ENCODE measurements at places on chromosomes 6 and 20.

DNA sequence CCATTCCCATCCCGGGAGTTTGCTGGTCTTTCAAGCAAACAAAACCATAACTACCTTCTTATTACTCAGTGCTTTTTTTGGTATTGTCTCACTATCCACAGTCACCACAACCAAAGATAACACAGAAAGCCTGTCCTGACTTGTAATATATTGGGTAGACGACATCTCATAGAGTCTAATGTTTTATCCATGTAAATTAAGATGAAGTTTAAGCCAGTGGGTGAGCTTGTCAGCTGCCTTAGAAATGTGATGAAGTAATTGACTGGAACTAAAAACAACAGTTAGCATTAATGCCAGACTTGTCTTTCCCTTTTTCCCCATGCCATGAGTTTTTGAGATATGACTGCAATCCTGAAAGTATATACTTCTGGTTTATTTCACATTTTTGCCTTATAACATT is 282.7 kb upstream of the PRDM1 start:
- DNase-seq, result no peak

- DNase-seq, result no peak
Measured at GRCh38 chr20:25399037-25399430, 8.4 kb upstream of the ABHD12 start.

DNA sequence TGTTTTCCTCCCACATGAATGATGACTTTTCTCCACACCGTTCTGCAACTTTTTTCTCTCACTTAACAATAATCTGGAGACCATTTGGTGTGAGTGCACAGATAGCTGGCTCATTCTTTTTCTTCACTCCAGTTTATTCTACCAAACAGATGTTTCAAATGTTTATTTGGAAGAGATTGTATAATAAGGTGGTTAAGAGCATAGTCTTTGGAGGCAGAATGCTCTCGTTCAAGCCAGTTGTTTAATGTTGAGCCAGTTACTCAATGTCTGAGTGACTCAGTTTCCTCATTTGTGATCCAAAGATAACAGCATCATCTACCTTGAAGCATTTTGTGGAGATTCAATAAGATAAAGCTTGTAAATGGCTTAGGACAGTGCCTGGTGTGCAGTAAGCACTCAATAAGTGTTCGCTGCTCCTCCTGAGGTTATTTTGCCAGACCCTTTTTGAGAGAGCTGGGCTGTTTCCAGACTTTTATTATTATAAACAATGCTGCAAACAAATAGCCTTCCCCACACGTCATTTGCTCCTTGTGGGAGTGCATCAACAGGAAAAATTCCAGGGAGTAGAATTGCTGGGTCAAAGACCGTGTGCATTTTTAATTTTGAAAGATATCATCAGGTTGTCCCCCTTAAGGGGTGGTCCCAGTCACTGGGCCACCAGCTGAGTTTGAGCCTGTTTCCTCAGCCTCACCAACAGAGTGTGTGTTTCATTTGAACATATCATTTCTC is 70.6 kb downstream of the VEGFA start:
- no peak for DNase-seq

GRCh38 chr6:14094721-14095120 is 22.9 kb upstream of the CD83 start:
- no peak for DNase-seq

- DNase-seq, result no peak
Measured at GRCh38 chr6:43978473-43979346, 148.5 kb downstream of the MRPL14 start.

DNA sequence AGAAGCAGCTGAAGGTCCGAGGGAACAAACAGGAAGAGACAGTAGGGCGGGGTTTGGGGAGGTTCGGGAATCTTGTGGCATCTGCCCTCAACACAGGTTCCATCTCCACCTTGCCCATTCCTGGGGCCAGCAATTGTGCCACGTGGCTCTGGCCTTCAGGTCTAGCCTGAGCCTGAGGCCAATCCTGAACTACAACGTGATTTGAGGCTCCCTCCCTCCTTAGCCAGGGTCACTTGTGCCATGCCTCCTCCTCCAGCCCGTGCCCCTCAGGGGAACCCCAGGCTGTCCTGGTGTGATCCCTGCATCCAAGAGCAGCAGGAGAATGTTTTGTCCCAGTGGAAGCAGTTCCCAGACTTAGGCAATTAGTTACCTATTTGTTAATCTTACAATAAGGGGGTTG is 3.0 kb downstream of the CST9 start:
- no peak for DNase-seq

DNA sequence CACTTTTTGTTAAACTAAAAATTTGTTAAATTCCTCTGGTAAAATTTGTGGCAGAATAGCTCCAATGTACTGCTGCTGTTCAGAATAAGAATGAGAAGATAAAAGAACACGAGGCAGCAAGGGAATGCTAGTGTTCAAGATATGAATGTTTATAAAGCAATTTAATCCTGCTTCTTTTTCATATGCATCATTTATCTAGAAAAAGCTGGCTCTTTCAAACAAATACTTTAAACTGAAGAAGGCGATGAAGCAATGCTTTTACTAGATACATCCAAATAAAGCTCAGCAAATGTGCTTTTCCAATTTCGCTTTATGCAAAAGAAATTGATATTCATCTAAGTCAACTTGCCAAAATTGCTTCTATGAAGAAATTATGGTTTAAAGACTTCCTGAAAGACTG is 66.5 kb downstream of the COL9A1 start:
- DNase-seq, result no peak

DNA sequence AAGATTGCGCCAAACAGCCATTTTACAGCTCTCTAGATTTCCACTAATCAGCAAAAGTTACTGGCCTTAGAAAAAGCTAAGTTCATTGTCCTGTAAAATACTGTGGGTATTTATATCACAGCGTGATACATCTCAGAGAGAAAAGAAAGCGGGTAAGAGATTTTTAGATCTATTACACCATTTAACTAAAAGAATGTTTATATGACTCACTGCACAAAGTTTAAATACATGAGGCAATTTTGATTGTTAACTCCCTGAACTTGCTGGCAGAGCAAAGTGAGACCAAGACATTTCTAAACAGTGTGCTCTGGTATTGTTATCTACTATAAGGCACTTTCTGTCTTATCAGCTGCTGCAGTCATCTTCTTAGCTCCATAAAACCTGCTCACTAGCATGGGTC is 314.3 kb downstream of the EPHA7 start:
- DNase-seq, result no peak

DNA sequence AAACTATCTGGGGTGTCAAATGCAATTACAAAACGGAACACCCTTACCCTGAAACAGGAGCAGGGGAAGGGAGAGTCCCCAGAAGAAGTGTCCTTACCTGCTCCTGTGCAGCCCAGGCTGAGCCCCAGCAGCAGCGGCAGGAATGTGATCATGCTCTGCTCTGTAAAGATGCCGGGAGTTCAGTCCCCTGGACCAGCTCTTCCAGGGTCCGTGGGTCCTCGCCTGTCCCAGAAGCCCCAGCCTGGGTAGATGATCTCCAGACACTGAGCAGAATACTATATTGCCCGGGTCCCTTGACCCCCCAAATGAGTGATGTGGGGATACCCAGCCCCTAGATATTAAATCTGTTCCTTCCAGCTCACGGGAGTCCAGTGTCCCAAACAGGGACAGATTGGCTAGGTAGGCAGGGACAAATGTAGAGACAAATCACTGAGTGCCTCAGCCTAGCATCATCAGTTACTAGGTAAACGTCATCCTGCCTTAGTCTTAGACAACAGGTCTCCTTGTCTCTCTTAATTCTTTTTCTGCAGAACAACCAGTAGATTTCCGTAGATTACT is at the start of gene HLA-DMB:
TSS of gene HLA-DMB (minus strand) at position 373 of the 558 bp plus-strand sequence. CDS start at position 152, 221 bp downstream.
- DNase-seq, result no peak

DNA sequence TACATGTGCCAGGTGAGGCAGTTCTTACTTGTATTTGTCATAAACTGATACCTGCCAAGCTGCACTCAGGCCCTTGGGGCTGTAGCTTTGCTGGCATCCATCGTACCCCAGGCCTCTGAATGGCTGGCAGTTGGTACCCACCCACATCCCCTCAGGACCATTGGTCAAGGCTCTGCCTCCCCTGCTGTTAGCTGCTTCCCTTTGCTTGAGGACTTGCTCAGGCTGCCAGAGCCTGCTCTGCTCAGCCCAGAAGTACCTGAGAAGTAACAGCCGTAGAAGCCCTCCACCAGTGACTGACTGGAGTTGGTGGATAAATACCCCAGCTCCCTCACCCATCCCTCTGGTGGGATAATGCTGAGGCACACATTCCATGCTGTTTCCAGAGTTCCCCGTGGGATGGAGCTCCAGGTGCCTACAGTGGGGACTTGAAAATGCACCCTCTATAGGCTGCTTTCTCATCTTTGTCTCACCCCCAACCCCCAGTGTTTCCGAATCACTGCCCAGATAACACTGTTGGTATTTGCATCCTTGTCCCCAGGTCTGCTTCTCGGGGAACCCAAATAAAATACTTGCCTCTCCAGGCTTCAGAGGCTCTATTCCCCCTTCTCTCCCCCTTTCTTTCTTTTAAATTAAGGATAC is 7.3 kb downstream of the EBF4 start:
- DNase-seq, result no peak

DNA sequence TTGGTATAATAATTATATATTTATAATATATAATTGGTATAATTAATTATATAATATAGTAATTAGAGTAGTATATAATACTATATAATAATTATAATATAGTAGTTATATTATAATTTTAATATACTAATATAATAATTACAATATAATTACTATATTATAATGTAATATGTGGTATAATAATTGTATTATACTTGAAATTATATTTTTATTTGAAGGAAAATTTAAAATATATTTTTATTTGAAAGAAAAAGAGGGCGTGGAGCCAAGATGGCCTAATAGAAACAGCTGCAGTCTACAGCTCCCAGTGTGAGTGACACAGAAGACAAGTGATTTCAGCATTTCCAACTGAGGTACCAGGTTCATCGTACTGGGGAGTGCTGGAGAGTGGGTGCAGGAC is 365.9 kb downstream of the MMUT start:
- DNase-seq, result no peak

DNA sequence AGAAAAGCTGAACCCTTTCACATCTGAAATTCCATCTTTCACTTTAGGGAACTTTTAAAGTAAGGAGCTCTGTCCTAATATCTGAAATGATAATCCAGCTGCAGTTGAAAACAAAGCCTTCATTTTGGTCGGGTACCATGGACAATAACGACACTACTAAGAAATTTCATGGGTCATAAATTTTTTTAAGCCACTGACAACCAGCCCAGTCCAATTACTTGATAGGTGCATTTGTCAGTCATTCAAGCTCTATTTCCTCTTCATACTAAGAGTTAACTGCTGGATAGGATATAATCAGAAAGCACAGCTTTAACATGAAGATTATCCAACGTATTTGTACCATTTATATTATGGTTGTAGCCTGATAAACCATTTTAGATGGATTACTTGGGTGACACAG is 52.5 kb downstream of the MMUT start:
- DNase-seq, result no peak

DNA sequence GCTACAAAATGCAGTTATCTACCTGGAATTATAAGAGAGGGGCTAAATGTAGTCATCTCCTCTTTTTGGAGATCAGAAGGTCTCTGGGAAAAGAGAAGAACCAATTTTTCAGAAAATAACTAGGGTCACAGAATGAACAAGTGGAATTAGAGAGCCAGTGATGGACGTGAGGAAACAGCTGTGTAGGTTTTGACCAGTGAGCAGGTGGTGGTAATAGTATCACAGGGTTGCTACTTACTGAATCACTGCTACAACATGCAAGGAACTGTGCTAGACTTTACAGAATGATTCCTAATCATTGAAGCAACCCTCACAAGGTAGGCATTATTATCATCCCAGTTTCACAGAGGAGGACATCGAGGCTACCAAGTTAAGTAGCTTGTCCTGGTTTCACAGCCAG is 1.7 kb downstream of the ATP6V1G2 start:
- DNase-seq, result no peak
